ENCODE measurements at places on chromosomes 6 and 20.

GRCh38 chr20:23503649-23504048 is 12.7 kb downstream of the CST8 start:
- DNase-seq = no peak

DNA sequence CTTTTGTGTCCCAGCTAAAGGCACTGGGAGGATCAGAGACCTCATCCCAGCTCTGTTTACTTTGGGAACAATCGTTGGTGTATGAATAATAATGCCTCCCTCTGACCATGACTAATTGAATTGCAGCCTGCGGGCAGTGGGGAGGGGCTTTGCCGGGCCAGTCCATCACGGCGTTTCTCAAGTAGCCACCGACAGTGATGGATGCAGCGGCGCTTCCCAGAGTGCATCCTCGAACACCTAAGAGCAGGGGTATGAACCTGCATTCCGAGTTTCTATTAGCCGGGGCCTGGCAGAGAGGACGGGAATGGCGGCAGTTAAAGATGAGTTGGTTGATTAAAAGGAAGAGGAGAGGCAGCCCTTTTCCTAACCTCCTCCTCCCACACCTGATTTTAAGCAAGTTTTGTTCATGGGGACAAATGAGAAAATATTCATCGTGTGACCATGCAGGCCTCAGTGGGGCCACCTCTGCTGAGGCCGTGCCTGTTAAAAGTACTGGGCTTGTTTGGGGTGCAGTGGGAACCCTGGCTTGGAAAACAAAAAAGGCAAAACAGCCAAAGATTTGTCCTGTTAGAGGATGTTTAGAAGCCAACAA is 154.1 kb downstream of the FOXA2 start:
- DNase-seq = no peak

GRCh38 chr6:163779727-163780284 is 365.3 kb downstream of the QKI start:
- DNase-seq = no peak

GRCh38 chr20:821046-821730 is 12.3 kb upstream of the FAM110A start:
- DNase-seq = no peak

DNA sequence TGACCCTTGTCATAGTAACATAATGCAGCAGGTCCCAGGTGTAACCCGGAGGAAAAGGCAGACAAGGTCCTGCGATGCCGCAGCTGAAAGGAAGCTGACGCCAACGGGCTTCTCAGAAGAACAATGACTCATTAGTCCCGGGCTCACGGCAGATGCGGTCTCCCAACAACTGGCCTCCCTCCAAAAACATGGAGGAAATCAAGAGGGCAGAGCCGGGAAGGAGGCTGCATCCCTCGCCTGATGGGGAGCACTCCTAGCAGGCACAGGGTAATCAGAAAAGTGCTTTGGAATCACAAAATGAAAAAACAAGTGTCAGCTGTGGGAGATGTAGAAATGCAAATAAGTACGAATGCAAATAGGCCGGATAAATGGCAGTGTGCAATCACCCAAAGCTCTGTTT is 165.2 kb upstream of the AGPAT4 start:
- DNase-seq = peak; percentile 38

DNA sequence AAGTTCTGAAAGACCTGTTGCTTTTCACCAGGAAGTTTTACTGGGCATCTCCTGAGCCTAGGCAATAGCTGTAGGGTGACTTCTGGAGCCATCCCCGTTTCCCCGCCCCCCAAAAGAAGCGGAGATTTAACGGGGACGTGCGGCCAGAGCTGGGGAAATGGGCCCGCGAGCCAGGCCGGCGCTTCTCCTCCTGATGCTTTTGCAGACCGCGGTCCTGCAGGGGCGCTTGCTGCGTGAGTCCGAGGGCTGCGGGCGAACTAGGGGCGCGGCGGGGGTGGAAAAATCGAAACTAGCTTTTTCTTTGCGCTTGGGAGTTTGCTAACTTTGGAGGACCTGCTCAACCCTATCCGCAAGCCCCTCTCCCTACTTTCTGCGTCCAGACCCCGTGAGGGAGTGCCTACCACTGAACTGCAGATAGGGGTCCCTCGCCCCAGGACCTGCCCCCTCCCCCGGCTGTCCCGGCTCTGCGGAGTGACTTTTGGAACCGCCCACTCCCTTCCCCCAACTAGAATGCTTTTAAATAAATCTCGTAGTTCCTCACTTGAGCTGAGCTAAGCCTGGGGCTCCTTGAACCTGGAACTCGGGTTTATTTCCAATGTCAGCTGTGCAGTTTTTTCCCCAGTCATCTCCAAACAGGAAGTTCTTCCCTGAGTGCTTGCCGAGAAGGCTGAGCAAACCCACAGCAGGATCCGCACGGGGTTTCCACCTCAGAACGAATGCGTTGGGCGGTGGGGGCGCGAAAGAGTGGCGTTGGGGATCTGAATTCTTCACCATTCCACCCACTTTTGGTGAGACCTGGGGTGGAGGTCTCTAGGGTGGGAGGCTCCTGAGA is at the start of gene HFE:
TSS of gene HFE (plus strand) at position 146 of the 832 bp plus-strand sequence. CDS start at position 158, 12 bp downstream.
- peak; percentile 50 for DNase-seq

- no peak for DNase-seq
These were observed 191.1 kb downstream of the FOXC1 start for GRCh38 chr6:1800845-1801244.

GRCh38 chr20:40009542-40009941 is 679.5 kb downstream of the MAFB start:
- DNase-seq = peak; percentile 4

DNA sequence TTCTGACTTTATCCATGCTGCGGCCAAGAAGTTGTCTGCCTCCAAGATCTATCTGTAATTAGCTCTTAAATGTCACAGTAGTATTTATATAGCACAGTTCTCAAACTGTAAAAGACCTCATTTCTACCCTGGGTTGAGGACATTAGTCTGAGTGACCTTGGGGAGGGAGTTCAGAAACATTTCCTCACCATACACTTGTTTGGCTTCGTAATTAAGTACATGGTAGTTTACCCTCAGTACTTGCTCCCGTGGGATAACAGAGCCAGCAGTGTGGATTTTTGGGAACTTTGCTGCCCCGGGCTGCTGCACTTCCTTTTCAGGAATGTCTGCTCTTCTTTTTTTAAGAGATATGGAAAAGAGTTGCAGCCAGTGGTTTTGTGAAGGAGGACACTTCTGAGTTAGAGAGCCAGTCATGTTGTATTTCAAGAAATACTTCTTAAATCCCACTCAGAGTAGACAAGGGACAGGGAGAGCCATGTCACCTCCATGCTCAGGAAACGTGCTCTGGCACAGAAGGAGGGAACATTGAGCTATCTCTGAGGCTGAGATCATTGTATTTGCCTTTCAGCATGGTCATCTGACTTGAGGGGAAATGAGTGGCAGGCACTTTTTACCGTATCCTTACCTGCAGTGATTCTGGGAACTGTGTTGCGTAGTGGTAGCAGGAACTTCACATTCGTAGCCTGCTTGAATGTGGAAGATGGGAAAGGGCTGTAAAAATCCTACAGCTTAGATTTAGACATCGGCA is 33.6 kb downstream of the RPRD1B start:
- DNase-seq = no peak

DNA sequence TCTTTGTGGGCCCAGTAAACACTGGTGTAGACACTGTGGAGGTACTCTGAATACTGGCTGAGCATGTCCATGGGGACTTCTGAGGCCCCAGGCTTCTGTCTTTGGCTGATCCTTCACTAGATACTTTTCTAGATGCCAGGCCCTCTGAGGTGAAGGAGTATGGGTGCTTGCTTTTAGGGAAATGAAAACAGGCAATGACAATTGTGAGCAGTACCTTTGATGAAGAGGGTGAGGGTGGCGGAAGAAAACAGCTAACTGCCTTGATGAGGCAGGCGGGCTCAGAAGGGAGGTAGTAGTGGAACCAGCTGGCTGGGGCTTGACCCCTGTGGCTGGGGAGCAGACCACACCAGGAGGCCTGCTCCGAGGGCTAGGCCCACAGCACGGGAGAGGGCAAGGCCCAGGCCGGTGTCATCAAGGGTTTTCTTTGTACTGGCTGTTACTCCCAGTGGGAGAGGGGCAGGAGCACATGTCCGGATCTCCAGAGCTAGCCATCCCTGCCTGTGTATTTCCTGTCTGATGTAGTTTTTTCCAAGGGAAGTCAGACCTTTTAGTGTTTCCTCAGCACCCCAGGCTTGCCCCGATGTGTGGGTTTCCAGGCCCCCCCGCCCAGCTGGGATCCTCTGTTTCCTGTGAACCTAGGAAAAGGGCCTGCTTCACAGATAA is 3.9 kb downstream of the PLCG1 start:
- peak; percentile 42 for DNase-seq

- DNase-seq = no peak
These were observed 16.6 kb downstream of the NPEPL1 start for GRCh38 chr20:58709013-58709702.

GRCh38 chr20:2108987-2109386 is 7.4 kb downstream of the STK35 start:
- DNase-seq = peak; percentile 54

DNA sequence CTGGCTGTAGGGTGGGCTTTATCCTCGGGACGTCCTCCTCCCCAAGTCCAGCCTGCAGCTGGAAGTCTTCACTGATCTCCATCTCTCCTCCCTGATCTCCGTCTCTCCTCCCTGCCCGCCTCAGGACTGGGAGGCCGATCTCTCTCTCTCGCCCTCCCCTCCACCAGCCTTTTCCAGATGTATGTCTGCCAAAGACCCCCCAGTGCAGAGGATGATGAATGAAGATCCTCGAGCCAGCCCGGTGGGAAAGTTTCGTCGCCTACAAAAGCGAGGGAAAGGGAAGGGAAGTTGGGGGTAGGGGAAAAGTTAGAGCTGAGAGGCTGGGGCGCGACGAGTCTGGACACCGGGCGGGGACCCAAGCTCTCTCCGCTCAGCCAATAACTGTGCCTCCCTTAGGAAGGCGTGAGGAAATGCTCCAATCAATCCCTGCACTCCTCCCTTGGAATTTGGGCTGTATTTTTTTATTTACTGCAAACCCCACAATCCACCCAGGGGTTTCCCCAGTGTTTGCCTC is 595 bp upstream of the SRF start:
- peak; percentile 85 for DNase-seq

DNA sequence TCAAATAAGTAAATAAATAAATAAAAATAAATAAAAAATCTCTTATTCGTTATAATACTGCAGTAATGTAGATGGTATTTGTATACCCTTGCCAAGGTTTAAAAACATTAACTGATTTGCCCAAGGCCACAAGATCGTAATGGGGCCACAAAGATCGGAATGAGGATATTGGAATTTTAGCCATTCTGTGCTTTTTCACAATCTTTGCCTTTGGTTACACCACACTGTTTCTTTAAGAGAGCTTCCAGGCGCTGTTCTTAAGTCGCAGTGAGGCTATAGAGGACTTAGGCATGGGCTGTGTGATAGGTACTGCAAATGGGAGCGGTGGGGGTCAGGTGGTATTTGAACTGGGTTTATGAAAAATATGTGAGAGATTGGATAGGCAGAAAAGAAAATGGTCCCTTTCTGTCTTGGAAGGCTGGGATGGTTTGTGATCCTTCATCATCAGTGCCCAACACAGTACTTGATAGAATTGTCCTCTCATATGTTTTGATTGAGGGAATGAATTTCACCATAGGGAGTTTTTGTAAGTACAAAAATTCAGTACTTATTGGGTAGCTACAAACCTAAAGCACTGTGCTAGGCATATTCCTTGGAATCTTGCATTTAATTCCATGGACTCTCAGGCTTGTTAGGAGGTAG is 1.4 kb downstream of the NUS1 start:
- no peak for DNase-seq

GRCh38 chr6:112912416-112913101 is 565.4 kb downstream of the RFPL4B start:
- no peak for DNase-seq

GRCh38 chr6:25630508-25631278 is 21.3 kb upstream of the SCGN start:
- DNase-seq = no peak

- DNase-seq = no peak
These were observed 64.0 kb downstream of the BCKDHB start for GRCh38 chr6:80170433-80170832.

DNA sequence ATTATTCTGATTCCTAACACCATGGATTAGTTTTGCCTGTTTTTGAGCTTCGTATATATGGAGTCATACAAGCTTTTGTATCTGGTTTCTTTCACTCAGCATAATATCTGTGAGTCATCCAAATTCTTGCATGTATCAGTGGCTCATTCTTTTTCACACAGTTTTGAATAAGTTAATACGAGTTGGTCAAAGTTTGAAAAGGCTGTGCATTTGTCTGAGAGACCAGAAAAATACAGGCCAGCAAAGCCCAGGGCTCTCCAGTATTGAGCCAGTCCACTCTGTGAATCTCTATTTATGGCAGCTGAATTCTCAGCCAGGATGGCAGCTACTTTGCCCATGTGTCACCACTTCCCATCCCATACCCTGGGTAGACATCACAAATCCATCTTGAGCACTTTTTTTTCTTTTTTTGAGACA is 7.2 kb upstream of the CHMP4B start:
- DNase-seq = peak; percentile 61

GRCh38 chr6:47922391-47922790 is 140.6 kb downstream of the OPN5 start:
- no peak for DNase-seq

DNA sequence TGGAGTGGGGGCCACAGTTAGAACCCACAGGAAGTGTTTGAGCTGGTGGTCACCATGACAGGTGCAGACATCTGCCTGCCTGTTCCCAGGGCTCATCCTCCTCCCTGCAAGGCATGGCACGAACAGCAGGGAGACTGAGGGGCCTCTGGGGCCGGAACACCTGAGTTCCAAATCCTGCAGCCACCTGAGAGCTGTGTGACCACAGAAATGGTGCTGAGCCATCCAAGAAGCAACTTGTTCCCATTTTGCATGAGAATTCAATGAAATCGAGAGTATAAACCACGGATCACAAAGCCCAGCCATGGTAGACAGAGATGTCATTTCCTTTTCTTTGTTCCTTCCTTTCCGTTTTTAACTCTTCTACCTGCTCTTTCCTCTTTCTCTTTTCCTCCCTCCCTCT is 268.6 kb downstream of the FOXA2 start:
- DNase-seq = no peak

GRCh38 chr6:96789871-96790270 is 47.4 kb downstream of the GPR63 start:
- DNase-seq = no peak

DNA sequence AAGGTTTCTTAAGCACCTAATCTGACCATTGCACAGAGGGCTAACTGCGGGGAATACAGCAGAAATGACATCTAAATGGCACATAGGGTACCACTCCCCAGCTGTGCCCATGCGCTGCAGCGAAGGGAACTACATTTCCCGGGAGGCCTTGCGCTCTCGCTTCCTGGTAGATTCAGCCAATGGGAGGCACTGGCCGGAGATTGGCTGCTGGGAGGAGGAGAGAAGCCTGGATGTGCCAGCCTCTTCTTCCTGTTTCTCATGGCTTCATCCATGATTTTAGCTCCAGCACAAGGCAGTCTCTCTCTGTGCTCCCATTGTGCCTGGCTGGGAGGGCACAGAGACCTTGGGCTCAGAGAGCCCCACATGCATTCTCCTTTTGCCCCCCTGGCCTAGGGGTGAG is 101.7 kb upstream of the FOXA2 start:
- peak; percentile 76 for DNase-seq

DNA sequence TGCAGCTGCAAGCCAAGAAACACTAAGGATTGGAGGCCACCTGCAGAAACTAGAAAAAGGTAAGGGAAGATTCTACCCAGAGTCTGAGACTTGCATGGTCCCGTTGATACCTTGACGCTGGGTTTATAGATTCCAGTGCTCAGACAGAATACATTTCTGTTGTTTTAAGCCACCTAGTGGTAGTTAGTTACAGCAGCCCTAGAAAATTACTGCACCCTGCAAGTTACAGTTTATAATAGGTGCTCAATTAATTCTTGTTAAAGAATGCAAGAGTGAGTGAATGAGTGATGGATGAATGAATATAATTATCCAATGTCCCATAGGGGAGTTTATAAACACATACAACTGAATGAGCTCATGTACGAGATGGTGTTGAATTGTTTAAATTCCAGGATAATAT is 453.1 kb upstream of the SLC35B3 start:
- DNase-seq = no peak

Measured in AG08396 (cell line).